ENCODE measurements at places on chromosomes 6 and 20.

DNA sequence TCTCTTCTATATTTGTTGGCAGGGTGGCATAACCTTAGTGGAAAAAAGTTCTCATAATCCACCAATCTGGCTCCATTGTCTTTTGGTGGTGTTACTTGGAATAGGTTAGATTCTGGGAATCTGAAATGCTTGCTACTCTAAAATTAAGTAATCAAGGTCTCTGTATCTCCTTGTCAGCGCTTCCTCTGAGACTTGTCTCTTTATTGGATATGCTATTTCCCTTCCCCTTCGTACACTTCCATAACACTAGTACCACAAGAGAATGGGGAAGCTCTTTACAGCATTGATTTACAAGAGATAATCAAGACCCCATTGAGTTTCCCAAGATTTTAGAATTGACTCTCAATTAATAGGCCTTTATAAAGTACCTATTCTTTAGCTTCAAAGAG lies 280.2 kb downstream of the ADGB start:
- DNase-seq = no peak

- DNase-seq = no peak
Measured at GRCh38 chr20:38479596-38479995, 7.0 kb downstream of the RALGAPB start.

GRCh38 chr6:8172530-8172929 lies 70.2 kb upstream of the EEF1E1 start:
- DNase-seq = no peak

GRCh38 chr6:98831959-98832283 lies 2.5 kb upstream of the POU3F2 start:
- no peak for DNase-seq

- DNase-seq = no peak
Measured at GRCh38 chr6:17602888-17603287, 2.8 kb downstream of the FAM8A1 start.

- DNase-seq = no peak
Measured at GRCh38 chr20:5544712-5545111, 205.5 kb upstream of the SHLD1 start.

DNA sequence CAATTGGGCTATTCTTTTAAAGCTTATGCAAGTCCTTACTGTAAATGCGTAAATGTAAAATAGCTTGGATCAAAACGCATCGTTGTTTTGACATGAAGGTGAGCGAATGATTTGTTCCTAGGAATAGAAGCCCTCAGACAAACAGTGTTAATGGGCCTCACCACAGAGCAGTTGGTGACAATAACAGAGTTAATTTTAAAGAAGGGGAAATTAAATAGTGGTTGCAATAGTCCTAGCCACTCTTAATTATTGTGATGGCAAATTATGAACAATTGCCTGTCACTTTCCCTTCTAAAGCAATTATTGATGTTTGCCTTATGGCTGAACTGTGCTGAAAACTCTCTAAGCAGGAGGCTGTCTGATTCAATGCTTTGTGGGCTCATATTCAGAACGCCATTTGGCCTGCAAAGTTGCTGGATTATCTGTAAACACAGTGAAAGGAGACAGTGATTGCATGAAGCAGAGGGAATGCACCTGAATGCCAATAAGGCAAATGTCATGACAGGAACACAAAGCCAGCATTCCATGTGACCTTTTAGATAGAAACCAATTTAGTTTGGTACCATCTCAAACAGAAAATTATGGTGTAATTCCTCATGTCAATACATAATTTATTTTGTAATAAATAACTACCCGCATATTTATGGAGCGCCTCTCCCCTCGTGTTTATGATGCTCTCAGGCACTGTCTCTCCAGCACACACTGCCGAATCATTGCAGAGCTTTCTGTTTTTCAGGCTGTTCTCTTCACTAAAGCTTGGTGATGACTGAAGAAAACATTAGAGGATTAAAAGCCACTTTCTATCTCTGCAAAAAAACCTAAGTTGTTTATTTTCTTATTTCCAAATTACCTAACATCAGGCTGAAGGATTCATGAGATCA lies 387.5 kb downstream of the HACE1 start:
- no peak for DNase-seq

GRCh38 chr6:154138793-154139192 lies 99.8 kb downstream of the OPRM1 start:
- DNase-seq = no peak

GRCh38 chr6:32108094-32108627 lies 977 bp downstream of the TNXB start:
- DNase-seq = no peak

DNA sequence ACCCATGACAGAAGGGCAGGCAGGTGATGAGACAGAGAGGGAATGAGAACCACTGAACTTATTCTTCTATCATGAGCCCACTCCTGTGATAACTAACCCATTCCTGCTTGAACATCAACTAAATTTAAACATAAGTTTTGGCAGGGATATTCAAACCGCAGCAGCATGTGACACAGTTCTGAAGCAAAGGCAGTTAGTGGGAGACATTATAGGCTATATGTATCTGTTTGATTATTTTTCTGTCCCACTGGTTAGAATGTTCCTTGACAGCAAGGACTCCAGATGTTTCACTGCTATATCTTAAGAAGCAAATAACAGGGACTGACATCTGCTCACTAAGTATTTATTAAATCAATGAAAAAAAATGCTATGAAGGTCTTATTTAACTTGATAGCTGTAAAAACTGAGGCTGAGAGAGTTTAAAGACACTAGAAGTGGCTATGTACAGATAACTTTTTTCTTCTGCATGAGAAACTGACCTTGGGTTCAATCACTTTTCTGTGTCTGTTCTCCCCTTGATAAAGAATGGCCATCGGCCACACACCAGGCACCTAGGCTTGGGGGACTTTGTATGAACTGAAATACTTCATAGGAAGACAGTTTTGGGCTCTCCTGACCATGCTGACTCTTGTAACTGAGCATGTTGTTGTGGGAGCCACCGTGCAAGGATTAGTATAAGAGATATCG lies 90.9 kb downstream of the CEP162 start:
- DNase-seq = no peak

GRCh38 chr6:46098678-46099077 lies 31.1 kb upstream of the ENPP4 start:
- DNase-seq = no peak

DNA sequence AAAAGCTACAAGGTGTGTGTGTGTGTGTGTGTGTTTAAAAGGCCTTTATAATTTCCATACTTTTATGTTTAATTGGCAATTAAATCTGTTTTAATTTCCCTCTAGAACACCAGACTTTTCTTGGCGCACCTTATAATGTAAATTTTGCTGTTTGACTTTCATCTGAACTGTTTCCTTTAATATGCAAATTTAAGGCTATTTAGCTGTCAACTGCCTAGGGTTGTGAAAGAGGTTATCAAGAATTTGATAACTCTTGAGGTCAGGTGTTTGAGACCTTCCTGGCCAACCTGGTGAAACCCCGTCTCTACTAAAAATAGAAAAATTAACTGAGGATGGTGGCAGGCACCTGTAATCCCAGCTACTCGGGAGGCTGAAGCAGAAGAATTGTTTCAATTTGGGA lies 4.0 kb upstream of the LHFPL5 start:
- no peak for DNase-seq

DNA sequence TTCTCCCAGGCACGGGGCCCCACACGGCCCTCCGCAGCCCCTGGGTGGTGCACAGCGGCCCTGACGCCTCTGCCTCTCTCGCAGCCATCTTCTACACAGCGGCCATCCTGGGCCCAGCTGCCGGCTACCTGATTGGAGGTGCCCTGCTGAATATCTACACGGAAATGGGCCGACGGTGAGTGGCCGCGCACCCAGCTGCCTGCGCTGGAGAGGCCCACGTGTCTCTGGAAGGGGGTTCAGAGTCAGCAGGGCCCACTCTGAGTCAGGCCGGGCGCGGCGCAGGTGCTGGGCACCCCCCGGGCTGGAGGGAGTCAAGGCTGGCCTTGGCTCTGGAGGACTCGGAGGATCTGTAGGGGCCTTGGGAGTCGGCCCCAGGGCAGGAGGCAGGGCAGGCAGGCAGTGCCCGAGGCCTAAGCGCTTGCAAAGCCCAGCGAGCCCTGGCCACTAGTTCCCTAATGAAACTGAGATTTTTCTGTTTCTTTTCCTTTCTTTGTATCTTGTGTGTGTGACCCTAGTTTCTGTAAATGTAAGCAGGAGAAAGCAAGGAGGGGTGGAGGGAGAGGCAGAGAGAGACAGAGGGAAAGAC lies 16.4 kb downstream of the SLCO4A1 start:
- DNase-seq = no peak

DNA sequence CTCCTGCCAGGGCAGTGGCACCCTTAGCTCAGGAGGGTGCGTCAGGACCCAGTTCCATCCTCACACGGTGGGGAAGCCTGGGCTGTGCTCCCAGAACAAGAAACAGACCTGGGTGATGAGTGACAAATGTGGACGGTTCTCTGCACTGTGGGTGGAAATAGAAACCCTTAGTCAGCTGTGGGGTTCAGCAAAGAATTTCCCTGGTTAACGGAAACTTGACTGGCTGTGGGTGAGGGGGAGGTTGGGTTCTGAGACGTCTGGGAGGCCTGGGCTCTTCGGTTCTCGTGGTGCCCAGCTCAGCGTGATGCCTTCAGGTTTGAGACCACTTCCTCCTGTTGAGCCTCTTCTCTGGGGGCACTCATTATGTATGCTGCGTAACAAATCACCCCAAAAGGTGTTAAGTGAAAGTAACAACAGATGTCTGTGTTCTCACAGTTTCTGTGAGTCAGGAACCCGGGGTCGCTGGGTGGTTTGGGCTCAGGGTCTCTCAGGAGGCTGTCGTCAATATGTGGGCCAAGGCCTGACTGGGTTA lies 53.1 kb upstream of the FAM83D start:
- no peak for DNase-seq

GRCh38 chr6:80489911-80490635 lies 383.6 kb downstream of the BCKDHB start:
- DNase-seq = no peak

DNA sequence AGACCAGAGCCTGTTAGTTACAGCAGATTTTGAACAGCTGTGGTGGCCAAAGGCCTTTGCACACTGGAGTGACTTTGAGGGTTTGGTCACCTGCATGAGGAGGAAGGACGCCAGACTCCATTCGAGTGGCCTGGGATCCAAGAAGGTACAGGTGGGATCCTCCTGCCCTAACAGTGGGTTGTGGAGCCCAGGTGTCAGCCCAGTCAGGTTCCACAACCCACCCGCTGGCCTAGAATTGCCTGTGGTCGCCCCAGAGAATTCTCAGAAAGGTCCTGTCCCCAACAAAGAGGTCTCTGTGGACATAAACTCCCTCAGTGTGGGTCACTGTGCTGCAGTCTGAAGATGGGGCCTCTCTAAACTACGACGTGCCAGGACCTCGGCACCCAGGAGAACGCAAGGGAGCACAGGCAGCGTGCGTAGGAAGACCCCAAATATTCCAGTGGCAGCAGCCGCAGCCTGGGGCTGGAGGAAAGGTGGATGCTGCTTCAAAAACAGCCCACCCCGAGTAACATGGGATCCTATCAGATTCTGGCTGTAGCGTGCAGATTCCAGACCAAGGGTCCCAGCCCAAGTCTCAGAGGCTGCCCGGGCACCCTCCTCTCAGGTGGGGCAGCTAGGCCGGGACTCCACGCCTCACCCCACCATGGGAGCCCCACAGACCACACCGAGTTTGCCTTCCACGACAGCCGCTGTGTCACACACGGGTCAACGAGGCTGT lies 16.0 kb downstream of the ACSS1 start:
- no peak for DNase-seq

- DNase-seq = no peak
Measured at GRCh38 chr6:71502168-71502567, 213.6 kb downstream of the OGFRL1 start.

- no peak for DNase-seq
Measured at GRCh38 chr6:3857468-3858456, 8.6 kb downstream of the FAM50B start.

DNA sequence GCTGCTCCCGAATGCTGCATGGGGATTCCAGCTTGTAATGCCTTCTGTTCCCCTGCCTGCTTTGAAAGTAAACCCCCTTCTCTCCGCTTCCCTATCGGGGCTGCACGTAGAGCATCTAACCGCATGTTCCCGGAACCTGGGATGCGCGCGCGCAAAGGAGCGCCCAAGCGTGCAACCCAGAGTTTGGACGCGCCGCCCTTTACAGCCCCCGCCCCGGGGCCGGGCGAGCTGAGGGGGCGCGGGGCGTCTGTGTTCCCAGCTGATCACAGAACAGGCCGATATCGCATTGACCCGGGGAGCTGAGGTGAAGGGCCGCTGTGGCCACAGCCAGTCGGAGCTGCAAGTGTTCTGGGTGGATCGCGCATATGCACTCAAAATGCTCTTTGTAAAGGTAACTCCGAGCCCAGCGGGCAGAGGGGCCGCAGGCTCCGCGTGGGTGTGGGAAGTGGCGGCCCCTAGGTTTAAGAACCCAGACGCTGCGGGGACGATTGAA lies 1.4 kb downstream of the LAMP5 start:
- DNase-seq = no peak

GRCh38 chr6:151317103-151317994 lies 74.0 kb downstream of the ZBTB2 start:
- DNase-seq = no peak

DNA sequence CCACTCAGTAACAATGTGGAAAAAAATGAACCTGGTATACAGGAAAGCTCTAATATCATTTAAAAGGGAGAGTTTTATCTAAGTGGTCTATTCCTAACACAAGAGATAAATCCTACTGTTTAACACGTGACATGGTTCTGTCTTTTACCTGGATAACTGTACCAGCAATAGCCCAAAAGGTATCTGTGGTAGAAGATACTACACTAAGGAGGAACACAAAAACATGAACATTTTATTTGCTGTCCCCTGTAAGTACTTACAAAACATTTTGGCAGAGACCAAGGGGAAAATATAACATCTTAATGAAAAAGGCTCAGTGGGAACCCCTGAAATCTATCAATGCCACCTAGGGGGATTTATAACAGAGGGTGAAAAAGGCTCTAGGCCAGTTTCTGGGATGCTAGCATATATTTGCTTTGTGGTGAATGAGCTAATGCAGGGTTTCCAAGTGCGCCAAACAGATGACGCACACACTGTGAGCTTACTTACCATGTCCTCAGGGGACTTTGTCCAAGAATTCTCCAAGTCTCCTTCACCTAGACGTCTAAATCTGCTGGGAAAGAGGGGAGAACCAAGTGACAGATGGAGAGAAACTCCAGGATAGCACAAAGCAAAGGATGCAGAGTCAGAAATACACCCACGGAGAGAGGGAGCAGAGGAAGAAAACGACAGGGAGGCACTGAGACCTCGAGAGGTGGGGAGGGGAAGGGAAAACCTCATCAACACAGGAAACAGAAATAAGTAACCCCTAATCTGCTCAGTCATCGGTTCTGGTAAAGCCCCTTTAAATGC lies 147.9 kb upstream of the PRND start:
- DNase-seq = no peak

DNA sequence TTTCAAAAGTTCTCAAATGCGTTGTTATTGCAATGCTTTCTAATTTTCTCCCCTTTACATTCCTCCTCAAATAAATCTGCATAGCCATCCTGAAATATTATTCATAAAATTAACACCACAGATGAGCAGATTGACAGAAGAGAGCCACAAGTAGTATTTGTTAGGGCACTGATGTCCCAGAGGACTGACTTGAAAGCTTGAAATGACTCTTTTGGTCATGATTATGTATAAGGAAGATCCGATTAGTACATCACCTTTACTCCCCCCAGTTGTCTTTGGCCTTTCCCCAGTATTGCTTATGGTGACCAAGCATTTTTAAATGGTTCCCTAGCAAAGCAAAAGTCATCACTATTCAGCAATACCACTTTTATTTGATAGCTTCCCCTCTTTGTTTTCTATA lies 187.6 kb downstream of the ADAT2 start:
- no peak for DNase-seq

GRCh38 chr6:118974790-118975189 lies 39.8 kb upstream of the MCM9 start:
- no peak for DNase-seq
